ENCODE measurements at places on chromosomes 4 and X. TPM values are rescaled to one million over a fixed set of nuclear protein-coding genes. Genes with fewer than 3 reads are reported as not detected.

DNA sequence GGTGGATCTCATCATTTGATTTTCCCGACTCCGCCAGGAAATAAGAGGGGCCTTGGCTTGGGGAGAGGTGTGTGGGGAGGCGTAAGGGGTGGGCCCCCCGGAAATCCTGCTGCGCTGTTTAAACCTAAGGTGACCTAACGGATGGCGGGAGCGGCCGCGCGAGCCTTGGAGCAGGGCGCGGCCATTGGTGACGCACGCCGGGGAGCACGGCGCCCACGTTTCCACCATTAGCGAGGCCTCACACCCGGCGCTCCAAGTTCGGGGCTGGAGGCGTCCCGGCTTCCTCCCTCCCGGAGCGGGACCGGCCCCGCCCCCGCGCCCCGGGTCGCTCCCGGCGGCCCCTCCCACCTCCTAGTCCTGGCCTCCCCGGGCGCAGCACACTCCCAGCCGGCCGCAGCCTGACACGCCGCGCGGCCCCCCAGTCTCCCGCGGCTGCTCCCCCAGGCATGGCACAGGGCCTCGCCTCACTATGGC is at the start of gene SMS:
SMS (plus strand) TSS at position 354 of the 474 bp plus-strand sequence; CDS start at position 470, 116 bp downstream.
- peak; percentile 57 for DNase-seq

DNA sequence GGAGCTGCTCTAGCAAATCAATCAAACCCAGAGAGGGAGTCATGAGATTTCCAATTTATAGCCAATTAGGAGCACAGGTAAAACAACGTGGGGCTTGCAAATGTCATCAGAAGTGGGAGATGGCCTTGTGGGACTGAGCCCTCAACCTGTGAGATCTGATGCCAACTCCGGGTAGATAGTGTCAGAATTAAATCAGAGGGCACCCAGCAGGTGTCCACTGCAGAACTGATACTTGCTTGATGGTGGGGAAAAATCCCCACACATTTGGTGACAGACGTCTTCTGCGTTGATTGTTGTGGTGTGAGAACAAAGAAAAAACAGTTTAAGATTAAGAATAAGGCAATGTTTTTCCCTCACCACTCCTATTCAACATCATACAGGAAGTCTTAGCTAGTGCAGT is 1402.8 kb downstream of the RAPGEF2 start:
- DNase-seq, result no peak

DNA sequence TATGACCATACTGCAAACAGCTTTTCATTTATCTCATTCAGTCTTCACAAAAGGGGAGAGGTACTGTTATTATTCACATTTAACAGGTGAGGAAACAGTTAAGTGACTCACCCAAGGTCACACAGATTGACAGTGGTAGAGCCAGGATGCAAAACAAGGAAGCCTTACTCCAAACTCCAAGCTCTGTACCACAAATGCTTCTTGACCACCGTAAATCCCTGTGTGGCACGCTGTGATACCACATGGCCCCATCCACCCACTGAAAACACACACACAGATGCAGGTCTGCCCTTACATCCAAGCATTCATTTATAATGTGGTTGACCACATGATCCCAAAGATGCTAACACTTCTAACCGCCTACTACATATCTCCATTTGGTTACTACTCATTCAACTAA is 129.5 kb downstream of the TSPAN5 start:
- peak; percentile 78 for DNase-seq

Gene H2BW2
- total RNA-seq, result not detected

Gene USP51
- 0.78 TPM for total RNA-seq

Gene P2RY4
- total RNA-seq, result not detected
